Right renal pelvis (tissue), 4 donors: ENCODE measurements at places on chromosomes 6 and 20. TPM values are rescaled to one million over a fixed set of nuclear protein-coding genes. Genes with fewer than 3 reads are reported as not detected.
A peak's percentile ranks its signal among the peaks of the same experiment; 100 is the strongest.

GRCh38 chr6:170512249-170512648, 40.9 kb downstream of the PSMB1 start:
- DNase-seq = no peak

DNA sequence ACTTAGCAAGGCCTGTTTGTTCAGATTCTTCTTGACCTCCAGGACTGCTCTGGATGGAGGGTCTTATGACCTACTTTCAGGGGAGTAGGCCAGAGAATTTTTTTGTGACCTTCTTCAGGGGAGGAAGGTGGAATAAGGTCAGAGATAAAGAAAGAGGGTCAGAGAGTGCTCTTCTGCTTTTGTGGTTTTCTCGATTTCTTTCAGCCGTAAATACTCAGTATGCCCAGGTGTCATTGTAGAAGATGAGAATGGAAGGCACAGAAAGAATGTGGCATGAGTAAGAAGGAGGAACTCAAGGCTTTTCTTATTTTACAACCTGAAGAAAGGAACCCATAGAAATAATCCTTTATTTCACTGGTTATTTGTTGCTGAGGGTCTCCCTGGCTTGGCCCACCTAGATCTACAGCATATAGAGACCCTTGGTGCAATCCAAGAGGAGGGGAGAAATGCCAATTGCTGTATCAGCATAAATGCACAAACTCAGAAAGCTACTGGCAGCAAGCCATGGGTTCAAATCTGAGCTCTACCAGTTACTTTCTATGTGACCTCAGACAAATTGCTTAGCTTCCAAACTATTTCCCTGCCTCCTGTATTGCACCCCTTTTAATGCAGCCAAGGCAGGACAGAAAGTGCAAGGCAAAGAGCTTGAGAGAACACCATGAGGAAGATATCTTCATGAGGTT, 68.0 kb downstream of the OLIG3 start:
- no peak for DNase-seq

DNA sequence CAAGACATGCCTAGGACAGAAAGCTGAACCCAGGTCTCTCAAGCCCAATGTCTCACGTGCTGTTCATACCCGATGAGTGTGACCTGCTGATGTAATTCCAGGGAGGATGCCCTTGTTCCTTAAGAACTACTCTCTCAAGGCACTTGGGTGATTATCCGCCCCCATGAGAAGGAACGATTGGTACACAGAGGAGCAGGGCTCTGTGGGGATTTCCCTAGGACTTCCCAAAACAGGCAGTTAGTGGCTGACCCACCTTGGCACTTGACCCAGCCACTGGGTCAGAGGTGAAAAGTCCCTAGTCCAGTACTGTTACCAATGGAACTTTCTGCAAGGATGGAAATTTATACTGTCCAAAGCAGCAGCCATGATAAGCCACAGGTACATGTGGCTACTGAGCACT, 9.2 kb upstream of the BPIFB6 start:
- DNase-seq = no peak

DNA sequence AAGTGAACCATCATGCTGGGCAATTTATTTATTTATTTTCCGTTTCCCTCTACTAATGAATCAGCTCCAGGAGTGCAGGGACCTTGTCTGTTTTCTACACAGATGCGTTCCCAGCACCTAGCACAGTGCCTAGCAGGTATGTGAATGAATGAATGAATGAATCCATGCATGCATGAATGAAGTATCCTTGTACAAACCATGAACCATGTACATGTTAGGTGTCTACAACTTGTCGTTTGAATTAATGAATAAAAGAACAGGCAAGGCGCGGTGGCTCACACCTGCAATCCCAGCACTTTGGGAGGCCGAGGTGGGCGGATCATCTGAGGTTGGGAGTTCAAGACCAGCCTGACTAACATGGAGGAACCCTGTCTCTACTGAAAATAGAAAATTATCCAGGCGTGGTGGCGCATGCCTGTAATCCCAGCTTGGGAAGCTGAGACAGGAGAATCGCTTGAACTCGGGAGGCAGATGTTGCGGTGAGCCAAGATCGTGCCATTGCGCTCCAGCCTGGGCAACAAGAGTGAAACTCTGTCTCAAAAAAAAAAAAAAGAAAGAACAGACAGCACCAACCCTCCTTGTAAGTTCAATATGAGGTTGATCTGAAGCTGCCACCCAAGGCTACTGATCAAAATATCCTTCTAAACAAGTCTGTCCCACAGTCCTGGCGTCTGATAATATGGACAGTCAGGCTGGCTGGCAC, 27.3 kb upstream of the SLC9A8 start:
- DNase-seq = no peak

Gene OR2B6
- not detected for polyA plus RNA-seq

- no peak for DNase-seq
Measured at GRCh38 chr6:17431581-17431980, 38.2 kb downstream of the CAP2 start.

DNA sequence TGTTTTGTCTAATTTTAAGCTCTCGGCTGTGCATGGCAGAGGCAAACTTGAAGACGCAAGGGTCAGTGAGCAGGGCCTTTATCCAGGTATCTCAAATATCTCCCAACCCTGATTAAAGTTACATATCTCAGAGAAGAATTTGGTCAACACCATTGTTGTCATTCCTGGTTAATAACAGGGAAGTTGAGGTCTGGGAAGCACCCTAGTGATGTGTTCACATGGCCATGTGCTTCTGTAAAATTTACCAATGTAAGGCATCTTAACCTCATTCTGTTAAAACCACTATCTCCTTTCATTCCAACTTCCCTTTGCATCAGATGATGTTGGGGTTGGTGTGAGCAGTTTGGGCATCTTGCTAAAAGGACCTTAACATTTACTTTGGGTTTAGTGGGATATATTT, 4.0 kb upstream of the FAM110A start:
- DNase-seq = no peak

Gene CAP2
- 12.6 TPM for polyA plus RNA-seq

- no peak for DNase-seq
Measured at GRCh38 chr6:56381801-56382251, 134.4 kb upstream of the COL21A1 start.

Gene TPD52L1
- polyA plus RNA-seq = 114 TPM

Gene B3GALT4
- polyA plus RNA-seq = 5.8 TPM

DNA sequence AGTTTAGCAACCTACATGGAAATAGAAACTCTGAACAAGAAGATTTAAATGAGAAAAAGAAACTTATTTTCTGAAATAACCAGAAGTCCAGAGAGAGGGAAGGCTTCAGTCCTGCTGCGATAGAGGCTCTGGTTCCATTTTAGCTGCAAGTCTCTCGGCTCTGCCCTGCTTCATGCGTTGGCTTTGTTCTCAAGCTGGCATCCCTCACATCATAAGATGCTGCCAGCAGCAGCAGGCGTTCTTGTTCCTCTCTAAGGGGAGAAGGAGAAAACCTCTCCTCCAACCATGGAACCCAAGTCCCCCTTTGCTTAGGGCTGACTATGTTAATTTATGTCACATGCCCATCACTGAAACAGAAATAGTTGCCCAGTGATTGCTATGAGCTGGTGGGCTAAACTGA, 46.4 kb upstream of the PMEPA1 start:
- no peak for DNase-seq

Gene TDRD6
- polyA plus RNA-seq = 4.9 TPM

Gene PARD6B
- polyA plus RNA-seq = 23.8 TPM

GRCh38 chr6:54481091-54481490, 172.8 kb downstream of the TINAG start:
- DNase-seq = no peak

- no peak for DNase-seq
Measured at GRCh38 chr20:22770241-22770800, 185.9 kb upstream of the FOXA2 start.

- no peak for DNase-seq
Measured at GRCh38 chr6:84304881-84305280, 77.4 kb upstream of the CEP162 start.

- no peak for DNase-seq
Measured at GRCh38 chr6:33057222-33058150, 16.0 kb downstream of the HLA-DPA1 start.

- DNase-seq = no peak
Measured at GRCh38 chr6:5179917-5180316, 80.8 kb downstream of the LYRM4 start.

- DNase-seq = no peak
Measured at GRCh38 chr6:34161857-34162515, 16.1 kb upstream of the GRM4 start.

GRCh38 chr20:20405623-20406022, 37.7 kb downstream of the INSM1 start:
- no peak for DNase-seq

DNA sequence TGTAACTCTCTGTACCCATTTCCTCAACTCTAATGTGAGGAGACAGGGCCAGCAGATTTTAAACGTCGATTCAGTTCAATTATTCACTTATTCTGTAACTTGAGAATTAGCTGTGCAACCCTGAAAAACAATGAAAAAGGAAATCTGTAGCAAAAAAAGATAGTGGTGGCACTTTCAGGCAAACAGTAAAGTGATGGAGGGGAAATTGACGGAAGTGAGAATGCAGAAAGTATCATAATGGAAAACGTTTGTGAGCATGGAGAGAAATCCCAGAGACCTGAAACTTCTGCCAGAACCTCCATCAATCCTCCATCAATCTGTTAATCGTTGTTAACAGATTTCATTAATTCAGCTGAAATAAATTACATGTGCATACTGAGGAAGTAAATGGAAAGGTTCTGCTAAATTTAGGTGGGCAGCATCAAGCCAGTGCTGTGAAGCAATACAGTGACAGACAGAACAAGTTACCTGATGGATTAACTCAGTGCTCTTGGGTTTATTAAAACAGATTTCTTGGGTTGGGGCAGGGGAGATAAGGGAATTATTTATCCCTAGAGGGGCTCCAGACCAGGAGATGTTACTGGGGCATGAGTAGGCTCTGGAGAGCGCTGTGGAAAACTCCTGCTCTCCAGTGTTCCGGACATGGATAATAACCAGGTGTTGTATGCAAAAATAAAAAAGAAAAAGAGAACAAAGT, 17.5 kb downstream of the KIZ start:
- no peak for DNase-seq

Gene SLCO4A1
- polyA plus RNA-seq = 3.2 TPM

GRCh38 chr6:131197716-131198115, 62.4 kb downstream of the AKAP7 start:
- no peak for DNase-seq

GRCh38 chr6:3312604-3313231, 54.0 kb downstream of the PSMG4 start:
- no peak for DNase-seq

DNA sequence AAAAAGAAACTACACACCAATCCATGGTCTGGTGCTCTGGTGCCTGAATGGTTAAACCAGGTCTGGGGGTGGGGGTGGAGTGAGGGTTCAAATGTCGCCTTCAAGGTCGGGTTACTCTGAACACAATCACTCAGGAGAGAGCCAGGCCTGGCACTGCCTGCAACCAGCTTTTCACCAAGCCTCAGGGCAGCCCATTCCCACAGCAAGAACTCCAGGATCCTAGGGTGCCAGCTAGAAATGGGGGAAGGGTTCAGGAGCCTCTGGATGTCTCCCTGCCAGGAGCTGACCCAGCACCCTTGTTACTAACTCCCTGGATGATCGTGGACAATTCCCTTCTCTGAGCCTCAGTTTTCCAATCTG, 6.7 kb downstream of the SDC4 start:
- no peak for DNase-seq

DNA sequence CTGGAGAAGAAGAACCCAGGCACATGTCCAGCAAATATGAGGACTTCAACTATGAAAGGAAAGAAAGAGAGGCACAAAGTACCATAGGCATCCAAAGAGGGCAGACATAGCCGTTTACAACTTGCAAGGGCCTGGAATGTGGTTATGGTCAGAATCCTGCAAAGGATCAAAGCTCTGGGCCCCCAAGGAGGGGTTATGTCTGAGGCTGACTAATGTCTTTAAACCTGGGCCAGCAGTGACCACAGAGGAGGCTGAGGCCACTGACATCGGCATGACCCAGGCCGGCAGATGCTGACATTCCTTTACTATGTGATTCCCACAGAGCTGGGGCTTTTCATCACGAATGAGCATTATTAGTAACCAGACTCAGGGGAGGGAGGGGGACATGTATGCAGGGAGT, 861.1 kb downstream of the DHX35 start:
- no peak for DNase-seq

- no peak for DNase-seq
Measured at GRCh38 chr6:34315780-34316179, 67.0 kb upstream of the SMIM29 start.

Gene CST5
- polyA plus RNA-seq = 0.54 TPM

- DNase-seq = peak; percentile 47
Measured at GRCh38 chr6:6057442-6058053, 50.8 kb upstream of the NRN1 start.

Gene LPA
- polyA plus RNA-seq = 0.14 TPM

Gene DLK2
- polyA plus RNA-seq = 1.4 TPM

Gene BTNL2
- 1.3 TPM for polyA plus RNA-seq

DNA sequence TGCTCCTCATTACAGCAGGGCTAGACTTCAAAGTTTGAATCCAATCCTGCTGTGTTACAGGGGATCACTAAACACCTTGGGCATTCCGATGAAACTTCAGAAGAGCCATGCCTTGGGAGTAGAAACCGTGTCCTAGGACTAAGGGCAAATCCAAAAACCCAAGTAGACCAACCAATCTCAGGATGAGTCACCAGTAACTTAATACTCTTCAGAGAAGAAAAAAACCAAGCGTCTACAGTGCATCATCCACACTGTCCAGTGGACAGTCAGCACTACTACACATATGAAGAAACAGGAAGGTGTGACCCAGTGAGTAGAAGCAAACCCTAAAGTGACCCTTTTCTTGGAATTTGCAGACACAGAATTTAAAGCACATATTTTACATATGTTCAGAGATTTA, 39.5 kb upstream of the VAPB start:
- DNase-seq = no peak

- DNase-seq = no peak
Measured at GRCh38 chr6:111823831-111824607, 49.2 kb downstream of the FYN start.

- peak; percentile 34 for DNase-seq
Measured at GRCh38 chr6:117605169-117605826, 3.0 kb upstream of the GOPC start.

- no peak for DNase-seq
Measured at GRCh38 chr20:57150559-57150958, 115.9 kb downstream of the BMP7 start.

GRCh38 chr6:36241728-36242127, 28.1 kb upstream of the PNPLA1 start:
- DNase-seq = no peak

DNA sequence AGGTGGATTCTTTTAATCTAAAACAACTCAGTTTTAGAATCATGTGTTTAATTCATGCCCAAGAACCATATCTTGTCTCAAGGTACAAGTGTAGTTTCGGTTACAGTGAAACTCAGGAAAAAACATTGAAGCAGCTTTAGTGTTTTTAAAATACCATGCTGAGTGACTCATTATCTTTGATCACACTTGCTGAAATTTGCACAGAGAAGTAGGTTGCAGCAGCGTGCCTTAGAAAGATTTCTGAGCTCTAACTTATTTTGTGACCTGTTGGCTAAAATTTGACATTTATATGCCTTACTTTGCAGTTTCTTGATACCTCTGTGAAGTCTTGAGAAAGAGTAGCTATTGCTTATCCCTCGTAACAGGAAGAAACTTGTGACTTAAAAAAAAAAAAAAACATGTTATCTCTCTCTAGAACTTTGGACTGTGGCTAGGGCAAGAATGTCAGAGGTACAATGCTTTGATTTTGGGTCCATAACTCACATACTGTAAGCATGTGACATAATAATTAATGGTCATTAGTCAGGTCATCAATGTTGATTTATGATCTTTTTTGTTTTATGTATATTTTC, 34.5 kb upstream of the FUCA2 start:
- no peak for DNase-seq

Gene ULBP3
- polyA plus RNA-seq = 10.6 TPM

Gene GATA5
- 6.9 TPM for polyA plus RNA-seq

Gene TMEM200A
- polyA plus RNA-seq = 29.1 TPM

- no peak for DNase-seq
Measured at GRCh38 chr20:59809630-59810448, 123.6 kb downstream of the SYCP2 start.
